ENCODE measurements at places on chromosomes 5 and 9.

- no peak for DNase-seq
Observed at GRCh38 chr5:170110403-170111087, 4.8 kb downstream of the FOXI1 start.

- no peak for DNase-seq
Observed at GRCh38 chr9:132494857-132495256, 84.8 kb downstream of the CFAP77 start.

- peak; percentile 67 for DNase-seq
Observed at GRCh38 chr5:96876292-96876850, at the start of gene ERAP2. ERAP2 (plus strand) TSS chr5:96876500; CDS start chr5:96879686, 3,186 bp downstream.

- no peak for DNase-seq
Observed at GRCh38 chr5:118981783-118982182, 6.6 kb downstream of the DTWD2 start.

All from HT1080 (cell line).